ENCODE measurements at places on chromosomes 2 and 18. TPM values are rescaled to one million over a fixed set of nuclear protein-coding genes. Genes with fewer than 3 reads are reported as not detected.

DNA sequence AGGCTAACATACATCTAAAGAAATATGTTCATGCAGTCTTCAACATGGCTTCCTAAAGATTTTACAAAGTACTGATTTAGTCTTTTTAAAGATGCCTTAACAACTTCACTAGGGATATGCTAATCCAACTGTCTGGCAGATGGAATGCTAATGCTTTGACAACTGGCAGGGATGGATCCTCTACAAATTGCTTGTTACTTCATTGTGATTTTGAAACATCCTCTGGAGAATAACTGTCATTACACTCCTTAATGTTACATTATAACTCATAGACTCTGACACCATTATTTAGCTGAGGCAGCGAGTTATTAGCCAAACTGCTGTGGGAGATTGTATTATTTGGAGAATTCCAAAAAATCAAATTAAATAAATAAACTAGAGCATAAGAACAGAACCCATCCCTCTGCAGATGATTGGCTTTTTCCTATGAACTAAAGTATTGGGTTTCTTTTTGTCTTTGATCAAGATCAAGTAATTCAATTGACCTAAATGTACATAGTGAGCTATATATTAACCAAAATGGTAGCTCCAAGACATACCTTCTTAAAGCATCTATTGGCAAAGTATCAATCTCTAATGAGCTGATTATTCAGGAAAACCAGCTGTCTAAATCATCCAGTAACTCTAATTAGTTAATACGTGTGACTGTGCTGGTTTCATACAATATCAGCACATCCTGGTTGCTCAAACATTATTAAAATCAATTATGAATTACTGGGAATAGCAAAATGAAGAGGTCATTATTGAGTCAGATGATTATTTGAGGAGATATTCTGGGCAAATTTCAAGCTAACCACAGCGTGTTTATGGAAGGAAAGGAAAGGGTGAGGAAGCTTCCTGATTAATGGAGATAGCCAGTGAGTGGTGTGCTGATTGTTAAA is 321.3 kb upstream of the TFPI start:
- DNase-seq = peak; percentile 24

- no peak for DNase-seq
Measured at GRCh38 chr2:66960161-66960560, 437.0 kb upstream of the ETAA1 start.

The ACMSD gene
- total RNA-seq = not detected

- no peak for DNase-seq
Measured at GRCh38 chr2:31903109-31903780, 107.6 kb downstream of the MEMO1 start.

DNA sequence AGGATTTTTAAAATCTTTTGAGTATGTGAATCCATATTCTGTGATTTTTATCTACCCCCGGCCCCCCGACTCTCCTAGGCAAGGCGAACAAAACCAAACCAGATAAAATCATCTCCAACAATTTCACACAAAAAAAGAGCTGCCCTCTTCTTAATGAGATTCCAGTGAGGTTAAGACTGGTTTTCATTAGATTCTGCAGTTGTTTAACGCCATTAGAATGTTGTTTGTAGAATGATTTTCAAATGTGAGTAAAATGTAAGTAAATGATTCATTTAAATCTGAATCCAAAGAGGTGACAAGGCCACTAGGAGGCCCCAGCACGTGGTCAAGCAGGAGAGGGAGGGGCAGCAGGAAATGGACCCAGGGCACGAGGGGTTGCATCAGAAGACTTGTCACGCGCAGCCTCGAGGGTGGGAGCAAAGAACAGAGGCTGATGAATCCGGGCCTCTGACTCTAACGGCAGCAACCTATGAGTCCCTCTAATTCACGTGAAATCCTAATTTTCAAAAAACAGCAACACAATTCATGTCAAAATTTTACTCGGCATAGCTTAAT is 24.3 kb upstream of the KLHL29 start:
- no peak for DNase-seq

- no peak for DNase-seq
Measured at GRCh38 chr2:140737006-140737405, 1393.8 kb downstream of the LRP1B start.

DNA sequence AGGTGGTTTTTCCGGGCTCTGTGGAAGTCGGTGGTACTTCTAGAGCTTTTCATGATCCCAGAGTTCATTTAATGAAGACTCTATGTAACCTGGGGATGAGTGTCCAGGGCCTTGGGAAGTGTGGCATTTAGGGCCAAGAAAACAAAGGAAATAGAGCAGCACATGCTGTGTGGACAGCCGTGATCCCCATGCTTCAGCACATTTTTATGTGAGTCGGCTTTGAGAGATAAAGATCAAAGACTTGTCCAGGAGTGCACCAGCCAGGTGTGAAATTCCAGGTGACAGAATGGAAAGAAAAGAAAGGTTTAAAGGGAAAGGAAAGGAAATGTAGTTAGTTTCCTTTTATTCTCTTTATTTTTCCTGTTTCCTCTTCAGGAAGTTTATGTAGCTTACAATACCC is 258.0 kb upstream of the NRP2 start:
- no peak for DNase-seq

GRCh38 chr2:185208261-185208660 is 530.3 kb upstream of the FSIP2 start:
- DNase-seq = no peak

GRCh38 chr2:152505495-152505906 is 170.5 kb downstream of the FMNL2 start:
- peak; percentile 67 for DNase-seq

DNA sequence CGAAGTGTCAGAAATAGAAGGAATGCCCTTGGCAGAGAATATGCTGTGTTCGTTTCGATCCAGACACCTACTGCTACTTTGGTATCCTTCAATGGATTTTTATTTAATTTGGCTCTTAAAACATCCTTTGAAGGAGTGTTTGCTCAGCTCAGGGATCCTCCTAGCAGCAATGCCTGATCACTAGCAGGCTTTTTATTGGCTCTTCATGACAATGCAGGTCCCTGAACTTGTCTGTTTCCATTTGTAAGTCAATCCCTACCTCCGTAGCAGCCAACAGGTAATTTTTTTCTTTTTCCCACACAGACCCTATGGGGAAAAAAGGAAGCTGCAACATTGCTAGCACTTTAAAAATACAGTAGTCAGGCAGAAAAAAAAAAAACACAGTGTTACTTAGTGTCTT is 366.2 kb upstream of the LRRTM1 start:
- DNase-seq = no peak

- DNase-seq = no peak
Measured at GRCh38 chr18:46366201-46366600, 262.0 kb downstream of the HAUS1 start.

- DNase-seq = peak; percentile 78
Measured at GRCh38 chr2:36889795-36890194, 76.5 kb downstream of the STRN start.

The LOXHD1 gene
- total RNA-seq = not detected

DNA sequence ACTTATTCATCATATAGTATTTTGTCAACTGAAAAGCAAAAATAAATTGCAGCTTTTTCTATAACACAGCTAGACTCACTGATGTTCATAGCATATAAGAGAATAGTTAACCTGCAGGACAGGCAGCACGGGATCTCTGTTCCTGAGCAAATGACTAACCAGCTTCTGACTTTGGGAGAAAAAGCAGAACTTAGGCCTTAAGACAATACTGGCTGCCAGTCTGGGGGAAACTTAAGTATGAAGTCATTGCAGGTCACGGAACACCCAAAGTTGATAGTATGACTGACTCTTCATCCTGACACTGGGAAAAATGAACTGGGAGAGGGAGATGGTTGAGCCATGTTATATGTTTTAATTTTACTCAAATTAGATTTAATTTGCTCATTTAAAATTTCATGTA is 113.0 kb downstream of the DPP4 start:
- DNase-seq = no peak

GRCh38 chr2:239021651-239022436 is 174.0 kb downstream of the TWIST2 start:
- DNase-seq = no peak

- DNase-seq = no peak
Measured at GRCh38 chr2:31142110-31142509, 3.9 kb upstream of the GALNT14 start.
